ENCODE measurements at places on chromosomes 1 and 21.

DNA sequence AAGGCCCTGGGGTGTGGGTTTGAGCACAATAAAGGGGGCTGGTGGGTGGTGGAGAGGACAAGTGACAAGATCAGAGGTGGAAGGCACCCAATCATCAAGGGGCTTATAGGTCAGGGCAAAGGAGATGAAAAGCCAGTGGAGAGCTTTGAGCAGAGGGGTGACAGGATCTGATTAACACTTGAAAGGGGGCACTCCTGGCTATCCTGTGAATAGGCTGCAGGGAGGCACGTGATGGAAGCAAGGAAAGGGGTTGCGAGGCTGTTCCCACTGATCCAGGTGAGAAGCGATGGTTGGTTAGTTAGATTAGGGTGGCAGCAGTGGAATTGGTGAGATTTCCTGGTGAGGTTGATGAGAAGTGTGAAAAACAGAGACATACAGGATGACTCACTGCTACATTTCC lies 80.6 kb downstream of the WLS start:
- DNase-seq: no peak

DNA sequence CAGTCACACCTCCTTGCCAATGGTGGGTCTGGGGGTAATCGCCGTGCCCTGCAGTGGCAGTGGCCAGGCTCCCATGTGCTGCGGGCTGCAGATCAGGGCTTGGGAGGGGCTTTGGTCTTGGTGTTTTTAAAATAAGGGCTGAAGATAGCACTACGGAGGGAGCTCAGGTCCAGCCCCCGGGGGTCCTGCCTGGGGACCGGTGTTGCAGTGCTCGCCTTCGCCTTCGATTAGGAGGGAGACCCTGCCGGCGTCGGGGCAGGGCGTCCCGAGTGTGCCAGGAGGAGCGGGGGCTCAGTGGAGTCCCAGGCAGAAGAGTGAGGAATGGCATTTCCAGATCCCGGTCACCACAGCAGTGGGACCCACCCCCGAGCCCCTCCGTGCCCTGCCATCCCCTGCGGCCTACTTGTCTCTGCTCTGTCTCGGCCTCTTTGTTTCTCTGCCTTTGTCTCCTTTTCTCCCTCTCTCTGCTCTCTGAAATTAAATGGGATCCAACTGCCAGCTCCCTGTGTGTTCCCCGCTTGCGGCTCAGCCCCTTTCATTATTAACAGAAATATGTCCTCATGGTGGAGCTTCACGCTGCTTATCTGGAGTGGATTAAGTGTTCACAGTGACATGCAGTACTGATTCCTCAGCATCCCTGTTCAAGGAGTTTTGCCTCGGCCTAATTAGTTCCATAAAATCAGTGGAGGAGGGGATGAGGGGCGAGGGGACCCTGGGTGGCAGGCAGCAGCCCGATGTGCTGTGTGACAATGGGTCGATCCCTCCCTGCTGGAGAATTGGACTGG lies 44.4 kb downstream of the DMRTB1 start:
- DNase-seq: no peak

DNA sequence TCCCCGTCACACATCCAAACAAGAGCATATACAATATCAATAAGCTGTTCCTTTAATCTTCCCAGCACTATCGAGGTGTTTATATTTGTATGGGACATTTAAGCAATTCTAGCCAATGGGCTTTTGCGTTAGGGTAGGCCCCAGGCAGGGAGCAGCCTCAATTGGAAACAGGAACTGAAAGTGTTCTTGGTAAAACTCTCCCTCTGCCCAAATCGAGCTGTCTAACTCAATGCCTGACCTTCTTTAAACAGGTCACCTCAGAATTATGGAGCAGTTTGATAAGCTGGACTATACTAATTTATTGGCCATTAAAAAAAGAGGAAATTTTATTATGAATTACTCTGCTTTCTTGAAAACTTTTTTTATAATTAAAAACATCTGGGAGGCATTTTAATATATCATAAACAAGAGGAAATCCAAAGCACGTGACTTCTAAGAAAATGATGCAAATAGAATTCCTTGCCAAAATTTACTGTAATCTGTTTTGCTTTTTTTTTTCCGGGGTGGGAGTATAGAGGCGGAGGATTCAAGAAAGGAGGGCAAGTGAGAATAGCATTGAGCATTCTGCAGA lies 498.1 kb downstream of the LMO4 start:
- DNase-seq: peak; percentile 59

GRCh38 chr1:27609210-27609555 lies 5.2 kb upstream of the AHDC1 start:
- DNase-seq: no peak

- no peak for DNase-seq
These were observed 92.0 kb downstream of the ITSN1 start for GRCh38 chr21:33734291-33734690.

DNA sequence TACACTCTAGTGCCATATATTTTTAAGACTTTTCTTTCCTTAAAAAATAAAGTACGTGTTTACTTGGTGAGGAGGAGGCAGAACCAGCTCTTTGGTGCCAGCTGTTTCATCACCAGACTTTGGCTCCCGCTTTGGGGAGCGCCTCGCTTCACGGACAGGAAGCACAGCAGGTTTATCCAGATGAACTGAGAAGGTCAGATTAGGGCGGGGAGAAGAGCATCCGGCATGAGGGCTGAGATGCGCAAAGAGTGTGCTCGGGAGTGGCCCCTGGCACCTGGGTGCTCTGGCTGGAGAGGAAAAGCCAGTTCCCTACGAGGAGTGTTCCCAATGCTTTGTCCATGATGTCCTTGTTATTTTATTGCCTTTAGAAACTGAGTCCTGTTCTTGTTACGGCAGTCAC lies 25.2 kb downstream of the PSEN2 start:
- no peak for DNase-seq

- DNase-seq: no peak
These were observed 60.9 kb downstream of the KIF21B start for GRCh38 chr1:200962631-200963030.

GRCh38 chr1:50531027-50531426 lies 107.8 kb upstream of the DMRTA2 start:
- DNase-seq: no peak

GRCh38 chr1:25725482-25725881 lies 74.5 kb upstream of the SELENON start:
- no peak for DNase-seq

GRCh38 chr1:183487674-183488442 lies 15.6 kb downstream of the SMG7 start:
- DNase-seq: no peak

DNA sequence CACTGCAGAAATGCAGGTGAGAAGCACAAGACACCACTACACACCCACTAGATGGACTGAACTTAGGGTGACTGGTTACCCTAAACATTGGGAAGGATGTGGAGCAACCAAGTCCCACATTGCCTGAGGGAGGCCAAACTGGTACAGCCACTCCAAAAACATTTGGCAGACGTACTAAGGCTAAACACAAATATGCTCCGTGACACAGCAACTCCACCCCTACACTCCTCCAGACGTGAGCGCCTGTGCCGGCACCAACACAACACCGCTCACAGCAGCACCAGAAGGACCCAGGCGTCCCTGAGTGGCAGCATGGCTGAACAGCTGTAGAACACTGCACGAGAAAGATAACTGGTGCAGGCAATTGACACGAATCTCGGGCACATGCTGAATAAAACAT lies 14.7 kb downstream of the PTTG1IP start:
- DNase-seq: no peak

GRCh38 chr1:106249365-106249764 lies 807.1 kb upstream of the PRMT6 start:
- no peak for DNase-seq

- no peak for DNase-seq
These were observed 213.8 kb downstream of the GRIK1 start for GRCh38 chr21:29726044-29726443.

DNA sequence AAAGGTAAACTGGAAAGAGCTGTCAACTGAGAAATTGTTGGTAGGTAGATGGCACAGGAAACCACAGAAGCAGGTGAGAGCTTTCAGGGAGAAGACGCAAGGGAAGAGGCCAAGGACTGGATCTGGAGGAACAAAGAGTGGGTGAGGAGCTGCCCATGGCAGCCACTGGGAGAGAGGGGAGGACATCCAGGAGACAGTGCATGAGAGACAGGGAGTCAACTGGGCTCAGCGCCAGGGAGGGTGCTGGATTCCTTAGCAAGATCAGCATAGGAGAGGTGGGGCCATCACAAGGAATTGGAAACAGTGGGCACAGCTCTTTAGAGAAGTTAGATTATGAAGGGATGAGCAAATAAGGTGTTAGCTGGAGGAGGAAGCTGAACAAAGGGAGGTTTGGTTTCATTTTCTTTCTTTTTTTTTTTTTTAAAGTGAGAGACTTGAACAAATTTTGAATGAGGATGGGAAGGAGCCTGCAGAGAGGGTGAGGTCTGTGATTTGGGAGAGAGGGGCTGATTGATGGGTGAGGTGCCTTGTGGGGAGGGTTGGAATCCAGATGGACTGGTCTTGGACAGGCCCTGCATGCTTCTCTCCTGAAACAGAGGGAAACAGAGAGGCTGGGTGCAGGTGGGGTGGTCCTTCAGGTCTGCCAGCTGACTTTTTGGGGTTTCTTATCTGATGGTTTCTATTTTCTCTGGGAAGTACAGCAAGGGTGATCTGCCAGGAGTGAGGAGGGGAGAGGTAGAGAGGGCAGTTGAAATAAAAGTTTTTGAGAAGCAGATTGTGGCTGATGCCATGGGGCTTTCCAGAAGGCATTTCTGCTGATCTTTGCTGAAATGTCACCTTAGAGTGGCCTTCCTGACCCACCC lies 5.4 kb downstream of the CYP4B1 start:
- no peak for DNase-seq

GRCh38 chr1:35930593-35931445 lies at the start of gene AGO3:
TSS of gene AGO3 (plus strand) at chr1:35931105. CDS start at chr1:35931427, 322 bp downstream.
- peak; percentile 88 for DNase-seq

DNA sequence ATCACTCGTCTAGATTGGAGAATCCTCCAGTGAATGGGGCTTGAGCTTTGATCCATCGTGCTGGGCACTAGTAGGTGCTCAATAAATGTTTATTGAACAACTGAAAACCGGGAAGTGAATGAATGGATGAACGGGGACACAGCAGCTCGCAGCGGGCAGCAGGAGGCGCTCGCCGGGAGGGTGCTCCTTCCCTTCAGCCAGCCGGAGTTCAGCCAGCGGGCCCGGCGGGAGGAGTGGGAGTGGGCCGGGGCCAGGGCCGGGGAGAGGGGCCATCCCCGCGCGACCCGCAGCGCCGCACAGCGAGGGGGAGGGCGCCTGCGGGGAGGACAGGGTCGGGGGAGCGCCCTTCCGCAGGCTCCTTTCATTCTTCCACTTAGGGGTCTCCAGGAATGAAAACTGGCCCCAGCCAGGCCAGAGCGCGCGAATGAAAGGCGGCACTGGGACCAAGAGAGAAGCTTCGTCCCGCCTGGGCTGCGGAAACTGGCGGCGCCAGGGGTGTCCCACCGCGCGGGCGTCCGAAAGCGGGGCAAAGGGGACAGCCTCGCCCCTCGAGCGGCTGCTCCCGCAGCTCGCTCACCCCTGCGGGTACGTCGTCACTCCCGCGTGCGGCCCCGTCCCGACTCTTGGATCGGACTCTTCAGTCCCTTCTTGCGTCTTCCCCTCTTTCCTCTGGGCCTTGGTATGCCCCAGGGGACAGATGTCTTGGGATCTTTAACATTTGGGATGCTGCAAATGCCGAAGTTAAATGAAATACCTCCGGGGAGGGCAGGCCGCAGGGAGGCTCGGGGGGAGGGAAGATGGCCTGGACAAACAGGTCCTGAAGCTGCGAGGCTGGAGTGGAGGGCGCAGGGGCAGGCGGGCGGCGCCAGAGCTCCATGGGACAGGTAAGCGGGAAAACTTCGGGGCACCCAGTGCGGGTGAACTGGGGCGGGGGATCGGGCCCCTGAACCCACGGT lies 3.6 kb upstream of the INAVA start:
- no peak for DNase-seq

- DNase-seq: no peak
These were observed 112.2 kb downstream of the RYR2 start for GRCh38 chr1:237154157-237154556.

DNA sequence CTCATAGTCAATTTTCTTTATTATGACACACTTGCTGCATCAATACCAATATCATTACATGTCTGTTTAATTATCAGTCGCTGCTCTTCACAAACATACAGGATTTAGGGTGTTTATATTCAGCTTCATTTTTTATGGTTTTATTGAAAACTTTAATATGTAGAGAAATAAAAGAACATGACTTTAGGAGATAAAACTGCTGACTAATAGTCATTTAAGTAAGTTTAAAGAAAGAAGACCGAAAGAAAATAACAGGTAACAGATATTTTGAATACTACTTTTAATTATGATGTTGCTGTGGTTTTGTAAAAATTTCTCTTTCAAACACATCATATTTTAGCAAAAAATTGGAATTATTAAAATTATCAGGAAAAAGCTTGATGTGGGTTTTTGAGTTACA lies 685.1 kb upstream of the BRINP3 start:
- DNase-seq: no peak
